ENCODE measurements at places on chromosomes 13 and 19.

DNA sequence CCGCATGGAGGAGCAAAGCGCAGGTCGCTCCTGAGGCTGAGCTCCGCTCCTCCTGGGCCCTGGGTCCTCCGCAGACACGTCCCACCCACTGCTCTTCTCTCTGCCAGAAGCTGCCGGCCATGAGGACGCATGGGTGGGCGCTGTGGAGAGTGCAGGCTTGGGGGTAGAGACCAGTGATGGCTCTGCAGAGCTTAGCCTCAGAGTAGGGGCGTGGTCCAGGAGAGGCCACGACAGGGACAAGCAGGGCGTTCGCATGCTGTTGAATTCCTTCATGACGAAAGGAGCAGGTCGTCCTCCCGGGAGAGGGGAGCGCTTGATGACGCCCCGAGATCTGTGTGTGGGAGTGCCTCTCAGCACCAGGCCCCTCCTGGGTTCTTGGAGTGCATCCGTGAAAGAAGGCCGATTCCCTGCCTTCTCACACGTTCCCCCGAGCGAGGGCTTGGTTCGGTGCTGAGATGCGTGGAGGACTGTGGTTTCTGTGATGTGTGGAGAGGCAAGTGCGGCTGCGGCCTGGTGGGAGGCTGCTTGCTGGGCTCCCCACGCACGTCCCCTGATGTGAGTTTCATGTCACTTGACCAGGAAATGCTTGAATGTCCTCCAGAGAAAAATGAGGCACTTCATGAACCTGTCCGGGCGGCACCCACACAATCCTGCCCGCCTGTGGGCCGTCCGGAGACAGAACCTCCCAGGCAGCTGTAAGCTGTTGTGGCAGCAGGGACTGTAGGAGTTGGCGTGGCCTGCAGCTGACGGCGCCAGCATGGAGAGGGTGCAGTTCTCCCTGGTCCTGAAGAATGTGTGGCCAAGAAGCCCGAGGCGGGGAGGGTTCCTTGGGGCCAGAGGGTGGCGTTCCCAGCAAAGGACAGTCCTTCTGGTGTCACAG is 4.5 kb downstream of the SF3A2 start:
- no peak for DNase-seq

DNA sequence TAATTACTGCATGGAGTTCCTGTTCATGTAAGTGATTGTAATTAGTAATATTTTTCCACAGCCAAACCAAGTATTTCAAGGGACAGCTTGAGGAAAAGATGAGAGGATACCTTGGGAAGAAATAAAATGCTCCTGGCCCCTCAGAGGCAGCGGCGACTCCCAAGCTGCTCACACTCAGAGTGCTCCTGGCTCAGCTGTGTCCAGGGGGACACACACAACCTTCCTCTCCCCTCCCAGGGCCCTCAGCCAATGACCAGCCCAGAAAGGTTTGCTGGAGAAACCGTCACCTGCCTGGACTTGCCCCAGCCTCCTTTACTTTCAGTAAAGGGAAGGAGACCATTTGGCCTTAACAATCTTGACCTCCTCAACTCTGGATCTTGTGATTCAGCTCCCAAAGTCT is 51.1 kb downstream of the CRYL1 start:
- no peak for DNase-seq

DNA sequence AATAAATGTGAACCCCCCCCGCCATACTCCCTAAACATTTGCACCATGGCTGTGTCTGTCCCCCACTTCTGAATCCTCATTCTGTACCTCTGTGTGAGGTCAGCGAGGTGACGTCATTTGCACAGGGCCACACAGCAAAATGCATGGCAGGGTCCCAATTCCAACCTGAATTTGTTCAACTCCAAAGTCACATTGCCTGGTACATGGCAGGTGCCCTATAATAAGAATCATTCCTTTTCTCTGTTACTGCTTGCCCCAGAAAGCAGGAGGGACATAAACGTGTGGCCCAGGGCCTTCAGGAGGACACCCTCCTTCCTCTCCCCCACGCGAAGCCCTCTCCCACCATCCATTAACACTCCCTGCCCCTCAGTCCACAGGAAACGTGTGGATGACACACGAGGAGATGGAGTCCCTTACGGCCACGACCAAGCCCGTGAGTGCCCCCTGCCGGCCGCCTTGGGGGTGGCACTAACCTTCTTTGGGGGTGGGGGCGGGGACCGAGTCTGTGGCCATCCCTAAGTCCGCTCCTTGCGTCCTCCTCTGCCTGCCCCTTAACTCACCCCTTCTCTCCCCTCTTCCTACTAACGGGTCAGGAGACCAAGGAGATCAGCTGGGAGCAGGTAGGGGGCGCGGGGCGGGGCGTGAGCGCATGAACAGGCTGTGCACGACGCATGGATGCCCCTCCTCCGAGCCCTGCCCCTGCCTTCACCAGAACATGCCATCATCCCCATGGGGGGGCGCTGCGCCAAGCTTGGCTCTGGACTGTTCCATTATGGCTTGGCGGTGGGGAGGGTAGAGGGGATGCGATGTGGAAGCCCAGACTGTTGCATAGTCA is 9.4 kb downstream of the HRC start:
- peak; percentile 75 for DNase-seq

GRCh38 chr19:13955662-13956364 is 3.5 kb downstream of the DCAF15 start:
- DNase-seq: no peak

DNA sequence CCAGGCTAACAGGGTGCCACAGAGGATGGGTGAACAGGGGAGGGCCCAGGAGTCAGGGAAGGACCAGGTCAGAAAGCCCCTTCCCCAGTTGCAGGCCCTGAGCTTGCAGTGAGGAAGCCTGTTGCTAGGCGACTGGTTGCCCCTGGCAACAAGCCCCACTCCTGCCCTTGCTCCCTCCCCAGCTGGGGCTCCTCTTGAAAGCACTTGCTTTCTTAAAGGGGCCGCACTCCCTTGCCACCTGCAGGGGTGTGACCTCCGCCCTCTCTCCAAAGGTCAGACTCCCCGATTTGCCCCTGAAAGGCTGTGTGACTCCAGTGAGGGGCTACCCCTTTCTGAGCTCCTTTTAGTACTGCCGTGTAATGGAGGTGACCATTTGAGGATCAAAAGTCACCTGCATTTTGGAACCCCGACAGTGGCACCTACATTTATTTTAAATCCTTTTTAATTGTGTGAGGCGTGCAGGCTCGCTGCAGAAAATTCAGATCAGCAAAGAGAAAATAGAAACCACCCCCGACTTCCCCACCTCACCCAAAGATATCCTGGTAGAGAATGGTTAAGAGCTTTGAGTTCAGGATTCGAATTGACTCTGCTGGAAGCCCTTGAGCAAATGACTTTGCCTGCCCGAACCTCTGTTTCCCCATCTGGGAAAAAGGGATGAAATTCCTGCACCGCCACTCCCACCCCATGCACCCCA is 4.8 kb downstream of the FCHO1 start:
- DNase-seq: no peak
